Right renal cortex interstitium (tissue), 3 donors: ENCODE measurements at places on chromosomes 5 and 9. TPM values are rescaled to one million over a fixed set of nuclear protein-coding genes. Genes with fewer than 3 reads are reported as not detected.

- DNase-seq, result no peak
Observed at GRCh38 chr5:77129391-77129990, 42.4 kb upstream of the ZBED3 start.

The TLN1 gene
- polyA plus RNA-seq, result 142 TPM

The PCDHGA1 gene
- 0.92 TPM for polyA plus RNA-seq

GRCh38 chr5:137078171-137078665 lies 420.9 kb downstream of the SPOCK1 start:
- no peak for DNase-seq

GRCh38 chr9:83934569-83935275 lies 13.5 kb upstream of the KIF27 start:
- no peak for DNase-seq

- DNase-seq, result no peak
Observed at GRCh38 chr9:70607329-70607728, 192.9 kb upstream of the KLF9 start.
